Activated CD4-positive, CD25-positive, alpha-beta regulatory T cell (primary cell): ENCODE measurements at places on chromosomes 7 and 10.

GRCh38 chr10:124257781-124258180 lies 160.9 kb downstream of the OAT start:
- no peak for DNase-seq

DNA sequence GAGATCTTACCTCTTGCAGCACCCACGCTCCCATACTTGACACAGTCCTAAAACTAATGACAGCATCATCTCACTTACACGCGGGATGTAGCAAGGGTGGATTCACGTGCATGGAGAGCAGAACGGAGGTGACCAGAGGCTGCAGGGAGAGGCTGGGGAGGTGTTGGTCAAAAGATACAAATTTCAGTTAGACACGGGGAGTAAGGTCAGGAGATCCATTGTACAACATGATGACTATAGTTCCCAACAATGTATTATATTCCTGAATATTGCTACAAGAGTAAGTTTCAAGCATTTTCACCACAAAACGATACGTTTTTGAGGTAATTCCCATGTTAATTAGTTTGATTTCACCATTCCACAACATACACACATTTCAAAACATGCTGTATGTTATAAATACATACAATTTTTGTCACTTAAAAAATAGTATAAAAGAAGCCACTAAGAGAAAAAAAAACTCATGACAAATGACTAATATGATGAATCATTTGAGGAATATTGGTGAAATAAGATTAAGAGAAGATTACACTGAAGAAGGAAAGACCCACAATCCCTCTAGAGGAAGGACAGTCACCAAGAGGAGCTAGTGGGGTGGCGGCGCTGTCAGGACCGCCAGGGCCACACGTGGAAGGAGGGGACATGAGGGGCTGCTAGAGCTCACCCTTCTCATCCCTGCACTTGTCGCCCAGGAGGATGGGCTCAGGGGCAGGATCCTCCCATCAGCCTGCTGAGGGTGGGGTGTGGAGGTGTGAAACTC lies 49.4 kb upstream of the EGFR start:
- DNase-seq: no peak

GRCh38 chr7:94444813-94445212 lies 50.1 kb downstream of the COL1A2 start:
- DNase-seq: no peak

DNA sequence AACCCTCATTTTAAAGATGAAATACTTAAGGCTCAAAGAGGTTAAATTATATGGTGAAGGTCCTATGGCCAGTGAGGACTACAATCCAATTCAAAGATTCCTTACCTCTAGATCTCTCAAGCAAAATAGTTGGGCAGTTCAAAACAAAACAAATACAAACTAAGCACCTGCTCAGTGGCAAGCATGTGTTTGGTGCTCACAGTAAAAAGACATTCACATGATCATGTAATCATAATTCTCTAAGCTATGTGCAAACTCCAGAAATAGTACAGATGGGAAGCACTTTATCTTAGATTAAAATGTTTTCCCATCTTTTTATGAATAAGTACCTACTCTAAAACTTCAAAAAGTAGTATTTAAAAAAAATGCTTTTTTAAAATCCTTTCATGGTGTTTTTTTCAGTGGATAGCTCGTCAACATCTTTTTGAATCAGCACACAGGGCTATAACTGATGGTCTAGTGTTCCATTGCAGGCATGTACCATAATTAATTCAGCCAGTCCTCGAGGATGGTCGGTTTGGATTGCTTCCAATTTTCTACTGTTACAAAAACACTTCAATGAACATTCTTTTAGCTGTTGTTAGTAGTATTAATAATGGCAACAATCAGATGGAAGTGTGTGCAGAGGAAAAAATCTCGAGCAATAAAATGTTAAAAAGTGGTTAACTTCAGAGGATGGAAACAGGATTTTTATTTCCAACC lies 58.4 kb downstream of the CHCHD3 start:
- DNase-seq: no peak

- no peak for DNase-seq
Measured at GRCh38 chr7:55539380-55539779, 32.9 kb downstream of the VOPP1 start.

- no peak for DNase-seq
Measured at GRCh38 chr7:134016223-134016941, 110.8 kb upstream of the LRGUK start.

GRCh38 chr7:19871102-19871501 lies 97.7 kb upstream of the TMEM196 start:
- no peak for DNase-seq

- no peak for DNase-seq
Measured at GRCh38 chr10:31816318-31816717, 112.3 kb downstream of the ARHGAP12 start.

- DNase-seq: no peak
Measured at GRCh38 chr7:137886281-137886680, 39.5 kb upstream of the DGKI start.

- DNase-seq: no peak
Measured at GRCh38 chr10:131431978-131432690, 120.6 kb upstream of the TCERG1L start.

DNA sequence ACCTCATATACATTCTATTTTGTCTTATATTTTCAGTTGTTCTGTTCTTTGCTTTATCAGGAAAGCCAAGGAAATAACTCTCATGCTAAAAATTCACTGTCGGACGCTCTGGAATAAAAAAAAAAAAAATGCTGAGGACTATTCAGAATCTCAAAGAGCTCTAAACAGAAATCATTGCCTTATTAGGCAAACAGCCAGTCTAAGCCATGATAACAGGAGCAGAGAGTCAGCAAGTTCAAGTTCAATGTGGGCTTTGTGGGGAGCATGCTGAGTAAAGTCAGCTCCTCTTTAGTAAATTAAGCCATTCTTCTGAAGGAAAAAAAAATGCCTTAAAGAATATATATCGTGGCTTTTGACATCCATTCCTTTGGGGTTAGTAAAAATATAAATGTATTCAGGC lies 13.6 kb upstream of the FAM13C start:
- no peak for DNase-seq

- DNase-seq: no peak
Measured at GRCh38 chr7:119270644-119271043, 1002.3 kb upstream of the KCND2 start.

GRCh38 chr7:121872831-121873288 lies at the start of gene PTPRZ1:
PTPRZ1 (plus strand) TSS chr7:121873161; CDS start chr7:121873500, 339 bp downstream.
- no peak for DNase-seq

- DNase-seq: no peak
Measured at GRCh38 chr10:69915215-69915560, 113.5 kb downstream of the COL13A1 start.

- DNase-seq: no peak
Measured at GRCh38 chr7:149750122-149750845, 23.1 kb downstream of the ZNF467 start.

DNA sequence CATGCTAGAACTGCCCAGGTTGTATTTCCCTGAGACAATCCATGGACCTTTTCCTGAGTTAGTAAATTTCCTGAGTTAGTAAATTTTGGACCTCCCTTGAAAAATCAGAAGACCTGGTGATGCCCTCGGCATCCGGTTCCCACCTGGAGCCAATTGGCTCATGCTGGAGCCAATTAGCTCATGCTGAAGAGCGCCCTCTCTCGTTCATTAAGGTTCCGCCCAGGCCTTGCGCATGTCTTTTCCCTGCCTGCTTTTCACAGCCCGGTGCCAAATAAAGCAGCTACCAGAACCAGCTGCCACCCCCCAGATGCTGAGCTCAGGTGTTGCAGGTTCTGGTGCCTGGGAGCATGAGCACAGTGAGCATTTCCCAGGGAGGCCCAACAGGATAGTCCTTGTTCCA lies 96.2 kb downstream of the APBB1IP start:
- no peak for DNase-seq
